ENCODE measurements at places on chromosomes 2 and 18. TPM values are rescaled to one million over a fixed set of nuclear protein-coding genes. Genes with fewer than 3 reads are reported as not detected.

The MERTK gene
- 5.3 TPM for polyA plus RNA-seq

The ADAM23 gene
- polyA plus RNA-seq = 1.0 TPM

The TUBB6 gene
- 64.6 TPM for polyA plus RNA-seq

The PRKAG3 gene
- not detected for polyA plus RNA-seq

The ERMN gene
- 0.05 TPM for polyA plus RNA-seq

The EGR4 gene
- 0.05 TPM for polyA plus RNA-seq

The TMEM247 gene
- polyA plus RNA-seq = not detected

The BOLL gene
- not detected for polyA plus RNA-seq

The UGT1A1 gene
- 0.03 TPM for polyA plus RNA-seq

The IL36G gene
- polyA plus RNA-seq = not detected

The SP140 gene
- 0.85 TPM for polyA plus RNA-seq

The CETN1 gene
- polyA plus RNA-seq = not detected

The SIX3 gene
- polyA plus RNA-seq = 0.11 TPM

Data from adipose tissue (tissue), 3 donors.